ENCODE measurements at places on chromosomes 16 and 17.
A peak's percentile ranks its signal among the peaks of the same experiment; 100 is the strongest.

DNA sequence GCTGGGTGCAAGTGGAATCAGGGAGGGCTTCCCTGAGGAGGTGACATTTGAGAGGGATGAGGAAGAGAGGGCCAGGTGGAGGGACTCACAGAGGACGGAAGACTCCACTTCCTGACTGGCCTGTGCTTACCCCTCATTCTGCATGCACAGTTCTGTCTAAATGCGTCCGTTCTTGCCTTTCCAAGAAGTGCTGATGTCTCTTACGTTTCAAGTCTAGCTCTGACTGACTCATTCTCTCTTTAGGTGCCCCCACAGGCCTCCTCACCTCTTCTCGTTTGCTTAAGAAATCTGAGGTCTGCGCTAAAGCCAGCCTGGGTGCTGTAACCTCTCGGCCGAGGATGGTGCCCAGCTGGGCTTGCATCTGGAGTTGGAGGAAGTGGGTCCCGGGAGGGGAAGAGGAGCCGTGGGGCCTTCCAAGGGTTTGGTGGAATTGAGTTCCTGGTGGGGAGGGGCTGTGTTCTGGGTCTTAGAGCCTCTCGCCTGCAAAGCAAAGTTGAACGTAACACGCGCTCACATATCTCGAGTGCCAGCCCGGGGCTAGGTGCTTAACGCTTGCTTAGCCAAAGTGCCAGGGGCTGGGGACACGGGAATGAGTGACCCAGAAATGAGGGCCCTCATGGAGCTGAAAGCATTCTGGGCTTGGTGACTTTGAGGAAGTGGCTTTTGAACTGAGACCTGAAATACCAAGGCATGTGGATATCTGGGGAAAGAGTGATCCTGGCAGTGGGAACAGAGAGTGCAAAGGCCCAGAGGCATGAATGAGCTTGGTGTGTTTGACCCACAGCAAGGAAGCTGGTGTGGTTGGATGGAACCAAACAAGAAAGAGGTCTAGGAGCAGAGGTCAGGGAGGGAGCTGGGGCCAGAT is 4.8 kb downstream of the IL4R start:
- peak; percentile 38 for DNase-seq

- no peak for DNase-seq
These were observed 57.9 kb downstream of the ARSG start for GRCh38 chr17:68349157-68349556.

- DNase-seq, result no peak
These were observed 36.2 kb upstream of the CRHR1 start for GRCh38 chr17:45747911-45748310.

- DNase-seq, result no peak
These were observed 13.1 kb downstream of the TEKT5 start for GRCh38 chr16:10681310-10682308.

GRCh38 chr17:44575403-44575802 is 18.1 kb downstream of the FZD2 start:
- DNase-seq, result no peak

- peak; percentile 76 for DNase-seq
These were observed 37.7 kb downstream of the RNF135 start for GRCh38 chr17:31008374-31009041.

All from right lung (tissue), 10 donors.